CD4-positive, CD25-positive, alpha-beta regulatory T cell (primary cell): ENCODE measurements at places on chromosomes 6 and 20.
A peak's percentile ranks its signal among the peaks of the same experiment; 100 is the strongest.

DNA sequence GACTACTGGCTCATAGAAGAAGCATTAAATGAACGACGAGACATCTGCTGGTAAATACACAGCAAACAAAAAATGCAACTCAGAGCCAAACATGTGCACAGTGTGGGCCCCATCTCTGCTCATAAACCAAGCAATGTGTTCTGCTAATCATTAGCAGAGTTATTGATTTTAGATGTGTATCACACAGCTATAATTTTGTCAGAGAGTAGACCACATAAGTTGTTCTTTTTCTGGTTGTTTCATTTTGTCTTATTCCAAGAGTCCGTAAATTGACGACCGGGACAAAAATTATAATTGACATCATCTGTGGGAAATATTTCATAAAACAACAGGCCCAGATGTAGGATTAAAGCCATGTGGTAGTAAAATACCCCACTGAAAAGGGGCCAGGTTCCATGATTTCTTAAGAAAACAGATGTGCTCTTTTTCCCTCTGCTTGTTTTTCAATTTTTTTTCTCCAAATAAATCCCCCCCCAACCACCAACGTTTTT lies 423.6 kb downstream of the HAO1 start:
- no peak for DNase-seq

DNA sequence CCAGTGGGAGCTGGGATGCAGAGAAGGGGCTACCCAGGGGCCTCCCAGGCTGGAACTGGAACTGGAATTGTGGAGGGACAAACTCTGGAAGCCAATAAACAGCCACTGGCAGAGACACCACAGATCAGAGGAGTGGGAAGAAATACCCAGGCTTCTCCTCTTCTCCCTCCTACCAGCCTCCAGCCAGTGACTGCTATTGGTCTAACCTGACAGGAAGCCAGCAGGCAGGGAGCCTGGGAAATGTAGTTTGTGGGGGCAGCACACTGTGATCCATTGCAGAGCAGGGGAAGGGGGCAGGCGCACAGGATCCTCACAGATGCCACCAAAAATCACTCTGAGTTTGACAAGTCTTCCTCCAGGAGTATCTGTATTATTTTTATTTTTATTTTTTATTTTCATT lies 12.1 kb upstream of the MLN start:
- no peak for DNase-seq

DNA sequence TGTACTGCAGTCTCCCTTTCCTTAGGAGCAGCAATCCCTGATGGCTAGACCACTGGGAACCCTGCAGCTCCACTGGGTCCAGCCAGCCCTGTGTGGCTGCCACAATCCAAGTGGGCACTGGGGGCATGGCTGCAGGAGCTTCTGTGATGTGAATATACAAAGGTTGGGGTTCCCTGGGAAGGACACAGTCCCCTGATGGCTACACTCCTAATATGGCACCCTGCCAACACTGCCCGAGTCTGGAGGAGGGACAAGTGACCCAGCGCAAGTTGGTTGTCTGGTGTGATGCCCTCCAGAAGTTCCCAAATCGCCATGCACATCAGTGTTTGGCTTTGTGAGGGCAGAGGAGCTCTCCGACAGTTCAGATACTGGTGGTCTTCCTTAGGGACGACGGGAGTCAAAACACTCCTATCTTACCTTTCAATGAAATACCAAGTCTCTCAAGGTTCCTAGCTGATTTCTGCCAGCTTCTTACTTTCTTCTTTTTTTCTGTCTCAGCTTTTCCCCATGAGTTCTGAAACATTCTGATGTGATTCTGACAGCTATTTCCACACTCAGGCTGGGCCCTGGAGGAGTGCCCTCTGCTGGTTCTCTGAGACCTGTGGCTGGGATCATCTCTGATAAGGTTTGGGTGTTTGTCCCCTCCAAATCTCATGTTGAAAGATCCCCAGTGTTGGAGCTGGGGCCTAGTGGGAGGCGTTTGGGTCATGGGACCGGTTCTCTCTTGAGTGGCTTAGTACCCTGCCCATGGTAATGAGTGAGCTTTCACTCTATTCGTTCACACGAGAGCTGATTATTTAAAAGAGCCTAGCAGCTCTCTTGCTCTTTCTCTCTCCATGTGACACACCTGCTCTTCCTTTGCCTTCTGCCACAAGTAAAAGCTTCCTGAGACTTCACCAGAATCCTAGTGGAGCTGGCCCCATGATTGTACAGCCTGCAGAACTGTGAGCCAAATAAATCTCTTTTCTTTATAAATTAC lies 15.5 kb upstream of the ZFP57 start:
- no peak for DNase-seq

DNA sequence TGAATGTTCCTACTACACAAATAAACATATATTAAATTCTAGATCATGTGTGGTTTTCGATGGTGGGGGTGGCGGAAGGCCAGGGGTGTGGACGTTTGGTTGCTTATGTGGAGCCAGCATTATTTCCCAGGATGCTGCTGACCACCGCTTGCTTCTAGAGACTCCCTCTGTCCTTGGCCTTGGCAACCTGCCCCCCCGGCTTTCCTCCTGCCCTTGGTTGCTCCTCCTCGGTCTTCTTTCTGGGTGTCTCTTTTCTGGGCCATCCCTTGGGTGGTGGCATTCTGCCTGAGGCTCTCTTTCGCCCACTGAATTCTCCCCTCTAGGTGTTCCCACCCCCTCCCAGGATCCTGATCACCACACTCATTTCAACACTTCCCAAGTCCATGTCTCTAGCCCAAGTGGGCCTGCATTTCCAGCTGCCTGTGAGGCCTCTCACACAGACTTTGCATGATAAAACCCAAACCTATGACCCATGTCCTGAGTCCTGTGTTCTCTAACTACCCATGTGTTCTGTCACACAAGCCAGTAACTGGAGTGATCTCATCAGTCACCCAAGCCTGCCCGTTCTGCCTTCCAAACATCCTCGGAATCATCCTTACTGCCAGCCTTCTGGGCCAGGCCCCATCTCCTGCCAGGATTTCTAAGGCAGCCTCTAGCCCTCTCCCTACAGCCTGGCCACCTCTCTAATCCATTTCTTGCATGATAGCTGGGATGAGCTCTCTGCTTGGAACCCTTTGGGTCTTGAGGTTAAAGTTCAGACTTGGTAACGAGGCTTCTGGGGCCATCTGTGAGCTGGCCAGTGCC lies 71.2 kb downstream of the CDS2 start:
- DNase-seq, result no peak

DNA sequence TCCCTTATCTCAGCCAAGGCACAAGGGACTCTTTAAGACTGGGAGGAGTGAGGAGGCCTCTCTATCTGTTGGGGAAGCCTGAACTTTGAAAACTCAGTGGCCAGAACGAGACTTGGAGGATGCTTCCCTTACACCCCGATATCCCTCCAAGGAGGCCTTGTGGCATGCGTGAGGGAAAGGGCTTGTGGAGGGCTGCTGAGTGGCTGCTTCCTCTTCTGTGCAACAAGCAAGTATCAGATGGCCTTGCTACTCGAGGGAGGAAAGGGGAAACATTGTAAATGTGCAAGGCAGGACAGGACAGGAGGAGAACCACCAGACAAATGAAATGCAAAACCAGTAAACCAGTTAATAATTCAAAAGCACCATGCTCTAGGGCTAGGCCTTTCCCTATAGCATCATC lies 306.5 kb upstream of the MAP3K7 start:
- DNase-seq, result no peak

- no peak for DNase-seq
Observed at GRCh38 chr20:23005776-23006175, 29.3 kb upstream of the SSTR4 start.

- no peak for DNase-seq
Observed at GRCh38 chr6:105442369-105442768, 39.5 kb upstream of the PREP start.

DNA sequence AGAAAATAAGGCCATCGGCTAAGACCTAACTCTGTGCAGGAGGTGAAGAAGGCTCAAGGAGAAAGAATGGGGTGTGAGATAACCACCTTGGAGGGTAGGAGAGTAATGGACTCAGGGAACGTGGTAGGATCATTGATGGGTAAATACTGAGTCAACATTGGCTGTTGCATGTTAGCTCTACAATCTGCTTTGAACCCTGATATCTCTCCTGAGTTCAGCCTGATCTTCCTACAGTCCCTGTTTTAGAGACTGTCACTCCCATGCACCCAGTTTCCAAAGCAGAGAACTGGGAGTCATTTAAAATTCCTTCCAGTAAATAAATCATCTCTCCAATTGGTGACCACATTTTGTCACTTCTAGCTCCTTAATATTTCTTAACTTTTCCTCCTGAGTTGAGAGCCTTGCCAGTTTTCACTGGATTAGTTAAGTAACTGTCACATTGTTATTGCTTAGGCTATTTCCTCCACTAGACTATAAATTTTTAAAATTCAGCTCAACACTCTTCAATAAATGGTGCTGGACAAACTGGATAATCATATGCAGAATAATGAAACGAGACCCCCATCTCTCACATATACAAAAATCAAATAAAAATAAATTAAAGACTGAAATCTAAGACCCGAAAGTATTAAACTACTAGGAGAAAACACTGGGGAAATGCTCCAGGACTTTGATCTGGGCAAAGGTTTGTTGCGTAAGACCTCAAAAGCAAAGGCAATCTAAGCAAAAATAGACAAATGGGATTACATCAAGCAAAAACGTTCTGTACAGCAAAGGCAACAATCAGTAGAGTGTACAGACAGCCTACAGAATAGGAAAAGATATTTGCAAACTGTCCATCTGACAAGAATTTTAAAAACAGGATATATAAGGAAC lies 138.9 kb upstream of the TMEM170B start:
- DNase-seq, result no peak

- DNase-seq, result peak; percentile 87
Observed at GRCh38 chr6:31541059-31541657, 645 bp downstream of the DDX39B start.

DNA sequence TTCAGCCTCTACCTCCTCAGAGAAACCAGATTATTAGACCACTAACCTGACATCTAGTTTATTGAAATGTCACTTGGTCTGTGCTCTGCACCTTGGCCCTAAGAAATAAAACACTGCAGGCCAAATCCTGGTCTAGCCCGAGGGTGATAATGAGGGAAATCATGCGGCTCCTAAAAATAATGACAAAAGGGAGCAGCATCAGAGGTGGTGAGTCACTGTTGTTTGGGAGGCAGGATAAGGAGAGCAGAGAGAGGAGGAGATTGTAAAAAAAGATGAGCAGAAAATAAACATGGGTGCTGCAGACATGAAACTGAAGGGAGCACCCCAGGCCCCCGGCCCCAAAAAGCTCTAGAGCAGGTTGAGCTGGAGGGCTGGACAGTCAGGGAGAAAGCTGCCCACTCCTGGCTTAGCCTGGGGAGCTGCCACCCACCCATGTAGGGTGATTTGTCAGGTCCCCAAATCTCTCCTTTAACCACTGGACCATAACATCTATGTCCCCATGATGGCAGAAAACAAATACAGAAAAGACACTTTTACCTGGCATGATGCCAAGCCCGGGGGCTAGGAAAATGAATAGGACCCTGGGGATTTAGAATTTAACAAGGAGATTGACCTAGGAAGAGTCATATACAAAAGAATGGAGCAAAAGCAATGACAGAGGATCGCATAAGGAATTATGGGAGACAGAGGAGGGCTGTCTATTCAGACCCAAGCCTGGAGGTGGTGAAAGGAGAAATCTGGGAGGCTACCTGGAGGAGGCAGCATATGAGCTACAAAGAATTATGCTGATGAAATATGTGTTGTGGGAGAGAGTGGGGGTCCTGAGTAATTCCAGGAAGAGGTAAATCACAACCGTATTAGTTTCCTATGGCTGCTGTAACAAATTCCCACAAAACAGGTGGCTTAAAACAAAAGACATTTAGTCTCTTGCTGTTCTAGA lies 103.7 kb downstream of the SNAP25 start:
- DNase-seq, result no peak

- no peak for DNase-seq
Observed at GRCh38 chr6:161833099-161833860, 559.4 kb upstream of the AGPAT4 start.

DNA sequence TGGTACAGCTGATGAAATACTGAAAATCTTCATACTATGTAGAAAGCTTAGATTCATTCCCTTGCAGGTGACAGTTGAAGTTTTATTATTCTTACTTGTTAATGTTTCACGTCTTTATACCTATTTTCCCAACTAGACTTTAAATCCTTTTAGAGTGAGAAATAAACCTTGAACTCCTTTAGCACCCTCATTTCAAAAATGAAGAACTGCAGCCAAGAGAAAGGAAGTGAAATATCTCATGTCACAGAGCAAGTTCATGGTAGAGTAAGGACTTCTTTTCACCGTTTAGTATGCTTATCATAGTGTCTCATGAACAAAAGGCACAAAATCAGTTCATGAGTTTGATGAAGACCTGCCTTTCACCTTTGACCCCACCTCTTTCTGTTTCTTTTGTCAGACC lies 38.5 kb downstream of the ORC3 start:
- no peak for DNase-seq

GRCh38 chr6:122913558-122913957 lies 82.5 kb upstream of the CLVS2 start:
- DNase-seq, result no peak

- no peak for DNase-seq
Observed at GRCh38 chr6:169802790-169803189, 51.4 kb downstream of the ERMARD start.

- DNase-seq, result no peak
Observed at GRCh38 chr6:14386263-14386662, 268.7 kb downstream of the CD83 start.

GRCh38 chr20:9884061-9884460 lies 45.2 kb upstream of the PAK5 start:
- DNase-seq, result no peak

DNA sequence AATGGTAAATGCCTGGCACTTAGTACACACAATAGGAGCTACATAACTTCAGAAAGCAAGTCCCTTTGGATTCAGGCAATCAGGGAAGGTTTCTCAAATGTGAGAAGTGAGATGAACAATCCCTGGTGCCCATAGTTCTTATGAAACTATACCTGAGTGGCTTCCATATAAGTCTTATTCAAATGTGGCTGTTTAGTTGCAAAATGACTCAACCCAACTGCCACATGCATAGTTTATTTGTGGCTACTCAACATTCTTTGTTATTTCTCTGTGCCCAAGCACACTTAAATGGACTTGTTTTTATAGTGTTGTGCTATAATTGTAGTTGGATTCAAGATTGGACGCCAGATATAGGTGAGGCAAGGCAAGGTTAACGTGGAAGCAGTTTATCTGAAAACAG lies 93.7 kb upstream of the ATXN1 start:
- peak; percentile 27 for DNase-seq
